Left ventricle myocardium superior (tissue), 1 donor: ENCODE measurements at places on chromosomes 12 and 14. TPM values are rescaled to one million over a fixed set of nuclear protein-coding genes. Genes with fewer than 3 reads are reported as not detected.

- DNase-seq: no peak
Measured at GRCh38 chr12:897386-897785, 52.1 kb downstream of the RAD52 start.

- DNase-seq: no peak
Measured at GRCh38 chr14:59897757-59898383, 22.1 kb upstream of the LRRC9 start.

DNA sequence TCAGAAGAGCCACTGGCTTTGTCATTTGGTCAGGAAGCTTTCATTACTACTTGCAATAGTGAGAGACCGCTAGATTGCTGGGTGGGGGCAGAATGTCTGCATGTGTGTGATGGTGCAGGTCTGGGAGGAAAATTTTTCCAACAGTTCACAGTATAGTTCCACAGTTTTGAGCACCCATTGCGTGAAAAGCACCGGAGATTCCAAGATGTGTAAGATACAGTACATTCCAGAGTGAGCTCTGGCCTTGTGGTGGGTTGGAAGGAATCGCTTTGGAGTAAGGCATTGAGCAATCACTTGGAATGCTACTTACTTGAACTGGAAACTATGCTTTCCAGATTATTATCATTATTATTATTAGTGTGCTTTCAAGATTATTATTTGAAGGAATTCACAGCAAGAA lies 47.6 kb upstream of the FRMD6 start:
- no peak for DNase-seq

IGFBP6 gene
- total RNA-seq: 45.5 TPM

DNA sequence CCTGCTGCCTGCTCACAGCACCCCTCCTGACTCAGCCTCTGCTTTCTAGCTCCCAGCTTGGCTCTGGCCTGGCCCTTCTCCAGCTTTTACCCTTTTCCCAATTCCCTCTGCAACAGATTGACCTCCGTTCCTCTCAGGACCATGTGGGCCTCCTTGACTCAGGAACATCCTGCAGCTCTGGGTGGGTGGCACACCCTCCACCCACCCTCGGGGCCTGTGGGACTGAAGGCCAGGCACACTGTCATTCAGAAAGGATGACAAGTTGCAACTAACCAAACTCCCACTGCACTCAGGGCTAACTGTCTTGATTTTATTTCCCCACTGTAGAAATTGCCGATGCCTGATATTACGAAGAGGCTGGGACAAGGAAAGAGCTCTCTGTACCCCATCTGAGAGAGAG lies 59.4 kb downstream of the HELB start:
- DNase-seq: no peak

DNA sequence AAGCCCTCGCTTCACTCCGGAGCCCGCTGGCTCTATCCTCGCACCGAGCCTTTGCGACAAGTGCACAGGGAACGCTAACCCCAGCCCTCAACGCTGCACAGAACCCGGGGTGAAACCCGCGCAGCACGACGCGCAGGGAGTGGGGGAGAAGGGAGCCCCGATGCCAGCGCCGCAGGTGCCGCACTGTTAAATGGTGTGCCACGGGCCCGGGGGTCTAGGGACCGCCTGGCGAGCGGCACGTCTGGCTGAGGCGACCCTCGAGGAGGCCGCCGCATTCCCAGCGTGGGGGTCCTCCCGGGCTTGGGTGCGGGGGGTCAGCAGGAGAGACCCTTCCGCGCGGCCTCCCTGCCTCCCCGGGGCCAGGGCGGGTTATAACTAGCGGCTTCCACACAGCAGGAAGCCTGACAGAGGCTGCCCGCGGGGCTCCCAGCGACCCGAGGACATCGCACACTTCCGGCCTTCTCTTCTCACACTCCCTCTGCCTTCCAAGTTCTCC lies 23.8 kb upstream of the LRTM2 start:
- peak; percentile 60 for DNase-seq
